ENCODE measurements at places on chromosomes 7 and 10.
A peak's percentile ranks its signal among the peaks of the same experiment; 100 is the strongest.

- DNase-seq: no peak
Observed at GRCh38 chr7:84294847-84295455, 100.4 kb upstream of the SEMA3A start.

- no peak for DNase-seq
Observed at GRCh38 chr7:28432105-28432504, 19.8 kb downstream of the CREB5 start.

- DNase-seq: peak; percentile 69
Observed at GRCh38 chr7:96770758-96771157, 61.1 kb upstream of the SEM1 start.

DNA sequence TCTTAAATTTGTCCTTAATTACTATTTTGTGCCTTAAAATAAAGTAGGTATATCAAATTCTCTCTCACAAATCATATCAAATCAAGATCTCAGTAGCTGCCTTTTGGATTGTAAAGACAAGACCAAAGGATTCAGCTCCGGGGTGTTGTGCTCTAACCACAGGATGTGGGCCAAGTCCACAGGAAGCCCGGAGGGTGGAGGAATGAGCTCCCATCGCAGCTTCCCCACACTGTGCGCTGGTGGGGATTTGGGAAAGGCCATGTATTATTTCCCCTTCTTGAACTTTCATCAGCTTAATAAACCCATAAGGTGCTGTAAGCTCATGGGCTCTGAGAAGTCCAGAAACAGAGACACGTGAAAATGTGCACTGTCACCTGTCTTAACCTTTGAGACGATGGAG is 241.6 kb upstream of the TCERG1L start:
- DNase-seq: no peak

GRCh38 chr10:36526033-36526432 is 599.4 kb upstream of the ANKRD30A start:
- no peak for DNase-seq

GRCh38 chr7:34417781-34418180 is 240.2 kb upstream of the NPSR1 start:
- DNase-seq: no peak

GRCh38 chr10:131183546-131184045 is 127.9 kb downstream of the TCERG1L start:
- no peak for DNase-seq

DNA sequence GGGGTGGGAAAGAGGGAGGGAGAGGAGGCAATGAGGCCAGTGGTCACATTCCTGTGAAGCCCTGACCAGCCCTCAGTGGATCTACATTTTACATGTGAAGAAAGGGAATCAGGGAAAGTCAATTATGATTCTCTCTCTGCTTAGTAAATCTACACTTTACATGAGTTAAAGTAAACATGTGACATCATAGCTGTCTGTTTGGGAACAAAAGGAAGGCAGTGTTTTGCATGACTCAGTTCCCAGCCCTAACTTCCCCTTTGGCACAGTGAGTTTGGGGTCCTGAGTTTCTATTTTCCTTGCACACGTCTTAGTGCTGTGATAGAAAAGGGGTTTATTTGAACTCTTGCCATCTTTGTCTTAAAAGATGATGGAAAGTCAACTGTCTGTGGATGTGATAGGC is 615.1 kb downstream of the SDK1 start:
- no peak for DNase-seq

DNA sequence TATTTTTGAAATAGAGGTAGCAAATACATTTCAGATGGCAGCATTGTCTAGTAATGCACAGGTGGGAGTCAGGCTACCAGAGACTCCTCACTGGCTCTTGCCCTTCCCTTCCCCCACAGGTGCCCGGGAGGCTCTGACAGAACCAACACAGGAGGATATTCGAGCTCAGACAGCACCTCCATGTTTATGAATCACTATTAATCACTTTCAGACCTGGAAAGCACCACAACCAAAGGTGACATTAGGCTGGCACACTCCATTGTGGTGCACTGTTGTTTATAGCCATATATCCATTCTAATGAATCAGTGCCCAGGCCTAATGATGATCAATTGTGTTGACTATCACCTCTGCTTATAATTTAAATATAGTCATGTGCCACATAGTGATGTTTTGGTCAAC is 107.8 kb upstream of the NAMPT start:
- DNase-seq: no peak

DNA sequence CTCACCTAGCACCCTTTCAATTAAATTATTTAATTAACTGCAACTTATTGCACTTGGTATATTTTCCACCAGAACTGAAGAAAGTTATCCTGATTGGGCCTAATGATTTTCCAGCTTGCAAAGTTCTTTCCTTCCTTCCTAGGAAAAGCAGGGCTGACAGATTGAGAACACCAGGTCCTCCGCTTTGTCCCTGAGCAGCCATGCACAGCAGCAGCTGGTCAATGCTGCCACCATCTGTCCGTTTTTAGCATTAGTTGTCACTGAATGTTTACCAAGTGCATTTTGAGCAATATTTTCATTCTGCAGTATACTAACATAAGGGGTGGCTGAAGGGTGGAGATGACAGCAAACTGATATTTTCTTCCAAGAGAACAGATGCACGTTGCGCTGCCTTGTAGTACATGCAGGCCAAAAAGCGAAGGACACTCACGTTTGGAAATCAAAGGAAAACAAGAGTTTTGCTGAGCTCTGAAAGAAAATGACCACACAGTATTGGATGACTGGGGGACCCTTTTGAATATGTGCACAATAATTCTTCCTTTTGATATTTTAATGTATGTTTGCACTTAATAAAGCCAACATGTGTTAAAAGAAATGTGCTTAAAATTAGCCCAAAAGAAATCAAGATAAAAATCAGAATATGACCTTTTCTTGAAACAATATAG is 248.8 kb upstream of the PTN start:
- peak; percentile 48 for DNase-seq

GRCh38 chr10:73768881-73769280 is 13.0 kb upstream of the CHCHD1 start:
- DNase-seq: no peak

- DNase-seq: no peak
Observed at GRCh38 chr7:40418448-40418847, 283.6 kb downstream of the SUGCT start.

DNA sequence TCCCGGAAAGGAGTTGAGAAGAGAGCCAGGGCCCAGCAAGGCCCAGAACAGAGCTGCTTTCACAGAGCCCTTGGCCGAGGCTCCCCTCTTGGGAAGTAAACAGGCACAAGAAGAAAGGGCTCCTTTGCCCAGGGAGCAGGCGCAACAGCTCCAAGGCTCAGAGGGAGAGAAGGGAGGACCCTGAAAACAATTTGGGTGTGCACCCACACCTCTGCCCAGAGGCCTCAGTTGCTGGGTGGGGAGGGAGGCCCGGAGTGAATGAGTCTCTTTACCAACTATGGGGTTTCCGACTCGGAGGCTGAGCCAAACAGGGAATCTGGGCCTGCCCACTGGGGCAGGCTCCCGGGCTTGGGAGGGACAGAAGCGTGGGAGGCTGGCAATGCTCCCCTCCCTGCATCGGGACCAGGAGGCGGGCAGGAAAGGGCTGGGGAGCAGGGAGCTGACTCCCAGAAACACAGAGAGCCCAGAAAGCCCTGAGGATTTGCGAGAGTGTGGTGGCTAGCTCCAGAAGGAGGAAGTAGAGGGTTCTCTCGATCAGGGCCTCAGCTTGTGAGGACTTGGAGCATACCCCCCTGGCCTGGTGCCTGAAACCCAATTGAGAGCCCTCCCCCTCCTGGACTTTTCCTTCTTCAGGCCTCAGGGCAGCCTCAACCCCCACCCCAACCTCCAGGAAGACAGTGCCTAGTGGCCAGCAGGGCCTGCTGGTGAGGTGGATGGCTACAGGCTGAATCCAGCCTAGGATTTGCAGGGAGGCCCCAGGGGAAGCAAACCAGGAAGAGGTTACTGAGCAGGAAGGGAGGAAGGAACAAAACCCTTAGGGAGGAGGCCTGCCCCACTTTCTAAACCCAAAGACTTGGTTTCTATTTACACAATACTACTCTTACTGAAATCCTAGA is 6.2 kb downstream of the C10orf105 start:
- peak; percentile 82 for DNase-seq

DNA sequence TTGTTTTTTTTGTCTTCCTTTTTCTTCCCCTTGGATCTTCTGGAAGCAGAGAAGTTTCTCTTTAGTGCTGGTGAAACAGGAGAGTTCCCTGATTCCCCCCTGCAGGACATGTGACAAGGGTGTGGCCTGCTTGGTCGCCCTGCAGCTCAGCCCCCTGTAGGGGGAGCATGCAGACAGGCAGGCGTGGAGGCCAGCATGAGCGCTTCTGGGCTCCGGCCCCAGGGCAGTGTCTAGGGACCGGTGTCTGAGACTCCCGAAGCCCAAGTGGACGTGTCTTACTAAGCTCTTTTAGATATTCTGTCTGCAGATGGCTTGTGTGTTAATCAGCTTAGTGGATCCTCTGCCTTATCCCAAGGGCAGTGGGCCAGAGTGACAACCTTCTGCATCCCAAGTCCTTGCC is 26.1 kb downstream of the PRSS58 start:
- DNase-seq: peak; percentile 60

DNA sequence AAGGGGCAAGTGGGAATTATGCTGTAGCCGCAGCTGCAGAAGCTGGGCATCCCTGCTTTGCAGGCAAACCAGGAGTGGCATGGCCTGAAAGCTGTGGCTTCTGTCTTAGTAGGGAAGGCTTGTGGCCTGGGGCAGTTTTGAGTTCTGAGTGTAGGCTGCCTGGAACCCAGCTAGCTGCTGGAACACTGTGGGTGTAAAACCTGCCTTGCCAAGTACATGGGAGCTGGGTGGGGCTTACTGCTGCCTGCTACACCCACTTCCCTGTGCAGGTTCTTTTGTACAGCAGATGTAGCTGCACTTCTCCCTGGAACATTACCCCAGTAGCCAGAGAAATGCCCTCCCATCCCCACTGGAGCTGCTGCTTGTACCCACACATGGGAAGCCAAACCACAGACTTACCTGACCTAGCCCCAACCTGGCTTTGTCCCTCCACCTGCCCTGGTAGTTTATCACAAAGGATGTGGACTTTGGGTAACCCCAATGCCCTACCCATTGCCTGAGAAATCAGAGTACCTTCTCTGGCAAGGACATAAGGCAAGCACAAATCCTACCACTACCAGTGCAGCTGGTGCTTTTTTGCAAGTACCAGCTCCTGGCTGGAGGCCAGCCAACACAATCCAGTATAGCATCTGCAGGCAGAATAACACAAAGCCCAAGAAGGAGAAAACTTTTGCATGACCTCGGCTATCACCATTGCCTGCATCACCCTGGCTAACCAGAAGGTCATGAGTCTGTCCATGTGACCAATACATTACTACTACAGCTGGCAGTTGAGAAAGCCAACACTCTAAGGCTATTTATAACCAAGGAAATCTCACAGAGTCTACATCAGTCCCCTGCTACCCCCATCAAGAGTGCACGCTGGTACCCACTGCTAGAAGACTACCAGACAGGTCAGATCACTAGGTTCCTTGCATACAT is 26.5 kb upstream of the PPP1R3A start:
- no peak for DNase-seq

DNA sequence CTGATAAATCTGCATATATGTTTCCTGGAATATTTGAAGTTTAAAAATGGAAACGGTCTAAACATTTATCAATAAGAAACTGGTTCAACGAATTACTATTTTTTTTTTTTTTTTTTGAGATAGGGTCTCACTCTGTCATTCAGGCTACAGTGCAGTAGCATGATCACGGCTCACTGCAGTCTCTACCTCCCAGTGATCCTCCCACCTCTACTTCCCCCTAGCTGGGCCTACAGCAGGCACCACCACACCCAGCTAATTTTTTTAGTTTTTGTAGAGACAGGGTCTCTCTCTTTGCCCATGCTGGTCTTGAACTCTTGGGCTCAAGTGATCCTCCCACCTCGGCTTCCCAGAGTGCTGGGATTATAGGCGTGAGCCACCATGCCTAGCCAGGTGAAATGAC is 68.3 kb downstream of the UBE2H start:
- DNase-seq: no peak

GRCh38 chr7:7868572-7868899 is 100.1 kb upstream of the GLCCI1 start:
- DNase-seq: no peak

- no peak for DNase-seq
Observed at GRCh38 chr7:150621376-150621775, 10.8 kb downstream of the GIMAP6 start.

DNA sequence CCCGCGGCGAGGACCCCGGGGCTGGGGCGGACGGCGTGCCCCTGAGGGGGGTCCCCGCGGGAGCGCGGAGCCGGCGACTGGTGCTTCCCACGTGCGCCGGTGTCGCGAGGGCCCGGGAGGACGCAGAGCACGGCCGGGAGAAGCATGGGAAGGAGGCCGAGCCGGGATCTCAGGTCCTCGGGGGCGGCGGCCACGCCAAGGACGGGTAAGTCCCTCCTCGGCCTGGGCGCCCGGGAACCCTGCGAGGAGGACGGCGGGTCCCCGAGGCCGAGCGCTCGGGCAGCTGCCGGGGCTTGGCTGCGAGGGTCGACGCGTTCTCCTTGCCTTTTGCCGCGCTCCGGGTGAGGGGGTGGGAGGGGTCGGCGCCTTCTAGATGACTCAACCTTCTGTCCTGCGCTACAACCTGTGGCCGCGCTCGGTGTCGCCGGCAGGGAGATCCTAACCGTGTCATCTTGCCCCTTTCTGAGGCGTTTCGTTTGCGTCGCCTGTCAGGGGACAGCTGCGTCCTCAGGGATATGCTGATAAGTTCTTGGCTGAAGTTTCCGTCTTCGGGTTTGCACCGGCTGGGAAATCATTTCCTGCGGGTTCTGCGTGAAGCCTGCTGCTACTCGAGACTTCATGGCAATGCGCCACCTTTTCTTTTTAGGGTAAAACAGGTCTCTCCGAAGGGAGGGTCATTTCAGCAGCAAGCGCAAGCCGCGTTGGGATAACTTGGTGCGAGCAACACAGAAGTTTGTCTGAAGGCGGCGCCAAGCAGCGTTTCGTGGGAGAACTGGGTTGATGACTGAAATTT is 529 bp downstream of the TASOR2 start:
- peak; percentile 87 for DNase-seq

GRCh38 chr10:116487522-116488430 is 58.0 kb upstream of the PNLIP start:
- no peak for DNase-seq

GRCh38 chr7:11539853-11540252 is 292.1 kb downstream of the THSD7A start:
- peak; percentile 66 for DNase-seq

- DNase-seq: no peak
Observed at GRCh38 chr10:98354491-98354890, 60.5 kb downstream of the PYROXD2 start.

DNA sequence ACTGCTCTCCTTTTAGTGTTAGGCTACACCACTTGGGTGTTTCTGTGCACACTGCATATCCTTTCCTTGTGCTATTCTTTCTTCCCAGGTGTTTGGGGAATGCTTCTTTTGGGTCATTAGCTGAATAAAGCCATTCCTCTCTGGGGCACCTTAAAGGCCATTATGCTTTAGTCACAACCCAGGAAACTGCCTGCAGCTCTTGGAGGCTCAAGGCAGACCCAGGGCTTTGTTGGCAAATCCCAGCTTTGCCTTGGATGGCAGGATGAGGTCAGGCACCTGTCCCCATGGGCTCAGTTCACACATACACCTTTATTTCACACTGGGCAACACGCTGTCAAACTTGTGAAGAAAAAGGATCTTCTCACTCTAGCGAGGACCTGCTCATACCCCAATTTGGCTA is 460.6 kb downstream of the CCSER2 start:
- no peak for DNase-seq

Measured in OCI-M1 (cell line).